ENCODE measurements at places on chromosomes 11 and 22. TPM values are rescaled to one million over a fixed set of nuclear protein-coding genes. Genes with fewer than 3 reads are reported as not detected.

- H3K4me3 ChIP-seq = no peak overlapping the region
- H3K27ac ChIP-seq = no peak overlapping the region
- H3K36me3 ChIP-seq = no peaks in the 10 kb centered on the region
- no peak for DNase-seq
Observed at GRCh38 chr11:14075118-14076078, 112.9 kb downstream of the SPON1 start.

DNA sequence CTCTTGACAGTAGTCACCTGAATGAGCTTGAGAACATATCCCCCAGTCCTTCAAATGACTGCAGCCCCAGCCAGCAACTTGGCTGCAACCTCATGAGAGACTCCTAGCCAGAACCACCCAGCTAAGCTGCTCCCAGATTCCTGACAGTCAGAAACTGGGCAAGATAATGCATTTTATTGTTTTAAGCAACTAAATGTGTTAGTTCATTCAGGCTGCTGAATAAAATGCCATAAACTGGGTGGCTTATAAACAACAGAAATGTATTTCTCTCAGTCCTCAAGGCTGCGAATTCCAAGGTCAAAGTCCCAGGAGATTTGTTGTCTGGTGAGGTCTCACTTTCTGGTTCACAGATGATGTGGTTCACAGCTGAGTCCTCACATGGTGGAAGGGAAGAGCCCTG lies 5.8 kb upstream of the PAMR1 start:
- DNase-seq = no peak
- H3K4me1 ChIP-seq = no peaks in the 10 kb centered on the region
- no peaks in the 10 kb centered on the region for H3K36me3 ChIP-seq

DNA sequence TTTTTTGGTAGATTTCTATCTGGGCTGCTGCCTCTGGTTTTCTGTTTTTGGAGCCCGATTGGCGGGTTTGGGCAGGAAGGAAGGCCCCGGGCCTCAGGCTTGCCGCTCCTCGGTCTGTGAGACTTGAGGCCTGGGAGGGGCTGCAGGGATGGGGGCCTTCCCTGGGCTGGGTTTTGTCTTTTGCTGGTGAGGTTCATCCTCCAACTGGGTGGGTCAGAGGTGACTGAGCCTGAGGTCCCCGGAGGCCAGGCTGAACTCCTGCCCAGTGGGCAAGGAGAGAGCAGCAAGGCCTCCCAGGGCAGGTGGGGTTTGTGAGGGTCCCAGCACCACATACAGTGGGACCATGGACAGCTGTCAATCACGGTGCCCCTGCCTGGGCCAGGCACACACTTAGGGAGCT lies 15.0 kb downstream of the MPPED1 start:
- no peak overlapping the region for H3K27ac ChIP-seq
- H3K27me3 ChIP-seq = peaks cover 55% of the 10 kb centered on the region
- no peak for DNase-seq
- H3K4me1 ChIP-seq = no peaks in the 10 kb centered on the region
- no peaks in the 10 kb centered on the region for H3K36me3 ChIP-seq
- no peak overlapping the region for H3K4me3 ChIP-seq

Gene PRMT3
- total RNA-seq = 14.0 TPM

- H3K36me3 ChIP-seq = no peaks in the 10 kb centered on the region
- H3K27ac ChIP-seq = no peak overlapping the region
- DNase-seq = no peak
- no peak overlapping the region for H3K4me3 ChIP-seq
- H3K4me1 ChIP-seq = no peaks in the 10 kb centered on the region
Observed at GRCh38 chr11:71423181-71423790, 24.9 kb downstream of the DHCR7 start.

- H3K27me3 ChIP-seq = no peaks in the 10 kb centered on the region
- H3K36me3 ChIP-seq = no peaks in the 10 kb centered on the region
- H3K4me3 ChIP-seq = no peak overlapping the region
- H3K4me1 ChIP-seq = no peaks in the 10 kb centered on the region
Observed at GRCh38 chr11:130278745-130279144, 36.0 kb downstream of the ZBTB44 start.

Gene EFCAB6
- total RNA-seq = 0.49 TPM

Gene WBP2NL
- total RNA-seq = 0.59 TPM
